SK-N-DZ (cell line): ENCODE measurements at places on chromosomes 11 and 22.
A peak's percentile ranks its signal among the peaks of the same experiment; 100 is the strongest.

- DNase-seq, result no peak
These were observed 16.0 kb downstream of the ZNRF3 start for GRCh38 chr22:28899199-28899853.

GRCh38 chr22:20578192-20578591 is 70.8 kb downstream of the MED15 start:
- DNase-seq, result no peak

GRCh38 chr11:99534812-99535211 is 514.1 kb downstream of the CNTN5 start:
- no peak for DNase-seq

DNA sequence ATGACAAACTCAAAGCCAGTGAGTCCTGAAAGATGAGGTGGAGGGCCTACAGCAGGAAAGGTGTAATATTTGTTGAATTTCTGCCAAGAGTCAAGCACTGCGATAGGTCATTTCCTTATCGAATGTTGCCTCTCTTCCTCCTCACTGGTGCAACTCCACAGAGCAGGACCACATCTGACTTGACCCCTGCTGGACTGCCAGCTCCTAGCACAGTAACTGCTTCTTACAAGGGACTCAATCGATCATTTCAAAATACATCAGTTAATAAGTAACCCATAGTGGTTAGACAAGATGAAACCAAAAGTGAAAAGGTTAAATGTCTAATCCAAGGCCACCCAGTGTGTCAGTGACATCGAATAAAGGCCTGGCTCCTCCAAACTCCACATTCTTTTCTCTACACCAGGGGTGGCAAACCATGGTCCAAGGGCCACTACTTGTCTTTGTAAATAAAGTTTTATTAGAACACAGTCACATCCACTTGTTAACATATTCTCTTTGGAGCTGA is 98.5 kb upstream of the CSNK2A3 start:
- no peak for DNase-seq

DNA sequence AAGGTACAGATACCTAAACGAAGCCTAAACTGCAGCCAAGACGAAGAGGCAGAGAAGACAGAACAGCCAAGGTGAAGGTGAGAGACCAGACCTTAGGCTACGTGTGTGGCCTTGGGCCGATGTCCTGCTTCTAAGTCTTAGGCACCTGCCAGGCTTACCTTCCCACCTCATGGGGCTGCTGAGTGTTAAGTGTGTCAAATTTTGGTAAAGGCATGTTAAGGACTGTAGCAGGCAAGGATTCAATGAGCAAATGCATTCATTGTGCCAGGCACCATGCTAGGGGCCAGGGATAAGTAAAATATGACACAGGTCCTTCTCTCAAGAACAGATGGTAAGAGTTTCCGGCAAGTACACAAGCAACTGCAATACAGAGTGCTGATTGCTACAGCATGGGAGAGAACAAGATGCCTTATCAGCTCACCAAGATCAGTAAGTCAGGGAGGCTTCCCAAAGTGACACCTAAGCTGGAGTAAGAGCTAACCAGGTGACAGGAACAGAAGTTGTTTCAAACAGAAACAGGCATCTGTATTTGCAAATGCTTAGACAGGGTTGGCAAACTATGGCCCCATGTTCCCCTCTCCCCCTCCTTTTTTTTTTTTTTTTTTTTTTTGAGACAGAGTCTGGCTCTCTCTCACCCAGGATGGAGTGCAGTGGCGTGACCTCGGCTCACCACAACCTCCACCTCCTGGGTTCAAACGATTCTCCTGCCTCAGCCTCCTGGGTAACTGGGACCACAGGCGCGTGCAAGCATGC is 46.7 kb downstream of the CLTCL1 start:
- DNase-seq, result no peak

- no peak for DNase-seq
These were observed 5.6 kb downstream of the TMA7B start for GRCh38 chr22:39965748-39966147.

DNA sequence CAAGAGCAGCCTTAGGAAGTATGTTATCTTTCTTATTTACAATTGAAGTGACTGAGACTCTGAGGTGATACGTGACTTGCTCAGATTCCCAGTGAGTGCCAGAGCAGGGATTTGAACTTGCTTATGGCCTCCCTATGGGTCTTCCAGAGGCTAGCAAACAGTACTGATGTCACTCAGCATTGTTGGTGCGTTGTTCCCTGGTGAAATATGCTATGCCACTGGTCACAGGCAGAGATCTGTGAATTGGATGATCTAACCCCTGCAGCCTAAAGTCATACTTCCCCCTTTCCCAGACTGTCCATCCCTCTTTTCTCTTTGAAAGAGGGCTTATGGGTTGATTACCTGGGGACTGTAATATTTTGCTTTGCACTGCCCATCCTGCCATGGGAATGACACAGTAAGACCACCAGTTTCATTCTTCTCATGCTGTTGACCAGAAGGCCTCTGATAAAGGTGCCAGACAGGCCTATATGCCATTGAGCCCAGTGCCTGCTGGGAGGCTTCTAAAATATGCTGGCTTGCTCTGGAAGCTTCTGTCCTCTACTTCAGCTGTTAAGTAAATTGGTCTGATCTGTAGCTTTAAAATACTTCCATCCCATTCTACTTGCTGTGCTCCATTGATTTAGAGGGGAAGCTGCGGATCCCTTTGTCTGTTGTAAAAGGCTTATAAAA is 152.2 kb upstream of the E2F8 start:
- DNase-seq, result no peak

GRCh38 chr11:6771926-6772893 is at the start of gene OR2AG2:
Gene OR2AG2 (minus strand): TSS chr11:6771976. CDS start chr11:6768957, 3,019 bp downstream.
- DNase-seq, result no peak

GRCh38 chr22:48018346-48018745 is 1255.9 kb downstream of the TBC1D22A start:
- no peak for DNase-seq

DNA sequence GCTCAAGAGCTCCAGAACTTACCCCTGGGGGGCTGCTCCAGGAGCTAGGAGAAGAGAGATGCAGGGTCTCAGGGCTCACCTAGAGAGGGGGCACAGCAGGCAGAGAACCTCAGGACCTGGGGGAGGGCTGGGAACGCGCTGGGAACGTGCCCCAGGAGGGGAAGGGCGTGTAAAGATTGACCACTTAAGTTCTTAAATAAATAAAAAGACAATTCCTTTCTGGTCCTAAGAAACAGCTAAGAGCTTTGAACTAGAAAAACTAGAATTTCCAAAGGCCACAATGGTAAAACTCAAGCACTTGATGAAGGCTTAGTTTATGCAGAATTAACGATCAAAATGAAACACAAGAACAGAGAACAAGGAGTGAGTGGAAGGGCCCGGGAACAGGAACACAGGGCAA is 89.1 kb downstream of the CELSR1 start:
- DNase-seq, result no peak

DNA sequence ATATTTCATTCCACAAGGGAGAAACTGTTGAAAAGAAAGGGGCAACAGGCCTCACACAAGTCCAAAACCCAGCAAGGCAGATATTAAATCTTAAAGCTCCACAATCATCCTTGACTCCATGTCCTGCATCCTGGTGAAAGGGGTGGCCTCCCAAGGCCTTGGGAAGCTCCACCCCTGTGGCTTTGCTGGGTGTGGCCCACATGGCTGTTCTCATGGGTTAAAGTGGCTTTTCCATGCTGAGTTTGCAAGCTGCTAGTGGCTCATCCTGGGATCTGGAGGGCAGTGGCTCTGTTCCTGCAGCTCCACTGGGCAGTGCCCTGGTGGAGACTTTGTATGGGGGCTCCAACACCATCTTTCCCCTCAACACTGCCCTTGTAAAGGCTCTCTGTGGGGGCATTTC is 106.4 kb downstream of the CTNND1 start:
- no peak for DNase-seq

- DNase-seq, result no peak
These were observed 18.6 kb upstream of the SCN2B start for GRCh38 chr11:118194835-118195627.

- no peak for DNase-seq
These were observed 38.2 kb downstream of the TOM1 start for GRCh38 chr22:35337932-35338331.

- DNase-seq, result no peak
These were observed 6.5 kb upstream of the RHOD start for GRCh38 chr11:67050139-67050538.

GRCh38 chr11:75242722-75243600 is 2.4 kb downstream of the TPBGL start:
- DNase-seq, result no peak

- peak; percentile 68 for DNase-seq
These were observed 69.4 kb downstream of the OSBP2 start for GRCh38 chr22:30763815-30764673.

- DNase-seq, result no peak
These were observed 9.0 kb downstream of the RCOR2 start for GRCh38 chr11:63907808-63908530.

- DNase-seq, result no peak
These were observed 4.3 kb upstream of the SBF2 start for GRCh38 chr11:10298342-10298741.

DNA sequence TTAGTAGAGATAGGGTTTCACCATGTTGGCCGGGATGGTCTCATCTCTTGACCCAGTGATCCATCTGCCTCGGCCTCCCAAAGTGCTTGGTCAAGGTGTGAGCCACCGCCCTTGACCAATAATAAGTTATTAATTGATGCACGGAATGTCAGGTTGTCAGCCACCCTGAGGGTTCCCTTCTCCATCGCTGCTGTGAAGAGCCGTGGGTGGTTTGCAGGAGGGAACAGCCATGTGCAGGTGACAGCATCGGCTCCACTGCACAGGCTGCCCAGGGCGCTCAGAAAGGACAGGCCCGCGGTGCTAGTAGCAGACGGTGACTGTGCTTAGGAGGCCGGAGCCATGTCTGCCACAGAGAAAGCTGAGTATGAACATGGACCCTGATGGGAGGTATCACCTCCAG is 814.0 kb downstream of the BRD1 start:
- DNase-seq, result no peak

- DNase-seq, result no peak
These were observed 3.5 kb upstream of the PDGFB start for GRCh38 chr22:39248254-39248653.

GRCh38 chr22:17920145-17920605 is 104.2 kb downstream of the MICAL3 start:
- peak; percentile 38 for DNase-seq

DNA sequence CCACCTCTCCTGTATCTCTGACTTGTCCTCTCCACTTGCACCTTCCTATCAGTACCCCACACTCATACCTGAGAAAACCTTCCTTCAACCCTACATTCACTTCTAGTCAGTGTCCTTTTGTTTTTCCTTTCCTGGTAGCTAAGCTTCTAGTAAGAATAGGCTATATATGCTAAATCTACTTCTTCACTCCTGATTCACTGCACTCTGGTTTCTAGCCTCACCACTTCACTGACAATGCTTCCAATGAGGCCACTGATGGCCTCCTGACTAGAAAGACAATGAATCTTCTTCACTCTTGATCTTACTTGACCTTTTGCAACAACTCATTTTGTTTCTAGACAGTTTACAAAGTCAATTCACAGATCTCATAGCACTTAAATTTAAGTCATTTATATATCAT is 52.0 kb downstream of the RELT start:
- no peak for DNase-seq

DNA sequence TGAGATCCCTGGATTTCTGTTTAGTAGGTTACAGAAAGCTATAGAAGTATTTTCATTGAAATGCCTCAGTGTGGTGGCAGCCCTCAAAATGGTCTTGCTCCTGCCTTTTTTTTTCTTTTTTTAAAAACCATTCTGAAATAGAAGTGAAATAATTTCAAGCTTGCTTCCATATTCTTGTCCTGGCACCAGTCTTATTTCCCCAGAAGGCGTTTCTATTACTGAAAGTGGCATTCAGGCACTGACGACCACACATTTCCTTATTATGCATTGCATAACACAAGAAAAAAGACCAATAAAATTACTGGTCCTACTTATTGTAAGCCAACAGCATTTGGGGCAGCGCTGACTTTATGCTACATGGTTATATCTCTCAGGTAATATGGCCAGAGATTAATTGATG is 24.5 kb upstream of the LRRC4C start:
- DNase-seq, result no peak

GRCh38 chr11:35293035-35293434 is 126.3 kb downstream of the SLC1A2 start:
- DNase-seq, result no peak

GRCh38 chr11:70532066-70532440 is 133.7 kb downstream of the CTTN start:
- DNase-seq, result no peak

DNA sequence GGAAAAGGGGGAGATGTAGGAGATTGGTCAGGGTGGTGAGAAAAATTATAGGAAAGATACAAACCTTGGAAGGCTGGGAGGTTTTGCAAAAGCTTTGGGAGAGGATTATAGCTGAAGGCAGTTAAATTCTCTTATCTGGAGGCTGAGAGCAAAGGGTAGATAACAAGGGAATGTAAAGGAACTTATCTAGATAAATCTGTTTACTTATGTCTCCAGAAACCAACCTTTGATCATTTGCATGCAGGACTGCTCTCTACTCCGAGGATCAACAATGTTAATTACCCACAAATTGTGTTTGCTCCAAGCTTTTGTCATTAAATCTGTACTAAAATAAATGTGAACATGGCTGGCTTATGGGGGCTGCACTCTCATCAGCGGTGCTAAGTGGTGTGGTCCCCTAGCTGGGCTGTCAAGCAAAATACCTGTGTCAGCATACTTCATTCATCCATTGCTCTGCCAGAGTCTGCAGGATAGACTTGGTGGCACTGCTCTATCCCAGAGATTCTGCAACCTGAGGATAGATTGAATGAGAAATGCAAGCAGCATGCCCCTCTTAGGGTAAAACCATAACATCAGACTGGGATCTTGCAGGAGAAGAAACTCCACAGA is 1599.2 kb upstream of the TENM4 start:
- DNase-seq, result no peak
